K562 (cell line): ENCODE measurements at places on chromosomes 2 and 18. TPM values are rescaled to one million over a fixed set of nuclear protein-coding genes. Genes with fewer than 3 reads are reported as not detected.

TMEFF2 gene
- not detected in 2 replicates for total RNA-seq

ATP6V1C2 gene
- total RNA-seq = 0.09 TPM in 1 of 2 replicates, not detected in the other

LRRC30 gene
- not detected in 2 replicates for total RNA-seq

SNRNP27 gene
- total RNA-seq = 61.0 and 61.5 TPM in 2 replicates

CNGA3 gene
- not detected in 2 replicates for total RNA-seq

C1D gene
- total RNA-seq = 21.3 and 33.2 TPM in 2 replicates

ATP5MC3 gene
- total RNA-seq = 1,012 and 1,047 TPM in 2 replicates

HOXD9 gene
- not detected in 2 replicates for total RNA-seq

HMSD gene
- total RNA-seq = 0.33 and 0.87 TPM in 2 replicates

COX5B gene
- total RNA-seq = 536 and 603 TPM in 2 replicates

GAREM1 gene
- total RNA-seq = 0.33 and 0.51 TPM in 2 replicates

SERPINB12 gene
- total RNA-seq = not detected in 2 replicates

KCNJ3 gene
- total RNA-seq = not detected in 2 replicates

UGT1A10 gene
- total RNA-seq = not detected in 2 replicates

EGR4 gene
- not detected in 2 replicates for total RNA-seq
